ENCODE measurements at places on chromosomes 3 and 15. TPM values are rescaled to one million over a fixed set of nuclear protein-coding genes. Genes with fewer than 3 reads are reported as not detected.

DNA sequence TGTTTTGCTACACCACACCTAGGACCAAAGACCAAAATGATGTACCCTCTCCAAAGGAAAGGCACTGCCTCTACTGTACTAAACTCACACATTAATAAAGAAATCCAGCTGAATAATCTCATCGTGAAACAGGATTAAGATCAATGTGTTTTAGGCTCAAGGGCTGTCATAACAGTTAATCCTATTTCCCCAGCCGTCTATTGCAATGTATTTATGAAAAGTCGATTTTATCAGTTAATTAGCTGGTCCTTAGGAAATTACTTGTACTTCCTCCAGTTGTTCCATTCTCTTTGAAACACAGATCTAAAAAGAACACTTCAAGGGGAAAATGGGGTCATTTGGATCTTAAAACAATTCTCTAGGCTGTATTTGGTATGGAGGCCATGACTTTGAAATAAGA is 8.5 kb downstream of the ETV5 start:
- peaks cover 47% of the 10 kb centered on the region for H3K4me1 ChIP-seq
- no peak overlapping the region for H3K4me3 ChIP-seq
- H3K36me3 ChIP-seq = no peaks in the 10 kb centered on the region
- DNase-seq = no peak
- H3K27ac ChIP-seq = no peak overlapping the region
- no peaks in the 10 kb centered on the region for H3K27me3 ChIP-seq

- H3K4me3 ChIP-seq = no peak overlapping the region
- no peak overlapping the region for H3K27ac ChIP-seq
- H3K27me3 ChIP-seq = no peaks in the 10 kb centered on the region
Measured at GRCh38 chr15:40118473-40118872, 9.8 kb upstream of the BMF start.

DNA sequence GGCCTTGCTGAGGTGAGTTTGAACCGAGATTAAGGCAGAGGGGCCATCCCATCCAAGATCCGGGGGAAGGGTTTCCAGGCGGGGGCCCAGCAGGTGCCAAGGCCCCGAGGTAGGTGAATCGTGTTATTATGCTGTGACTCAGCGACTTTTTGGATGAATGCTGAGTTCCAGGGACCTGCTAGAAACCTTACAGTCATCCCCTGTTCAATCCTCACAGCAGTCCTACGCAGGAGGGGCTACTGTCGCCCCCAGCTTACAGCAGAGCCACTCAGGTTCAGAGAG is 40.9 kb downstream of the DNAJB8 start:
- no peak overlapping the region for H3K27ac ChIP-seq
- no peaks in the 10 kb centered on the region for H3K36me3 ChIP-seq
- no peak overlapping the region for H3K4me3 ChIP-seq

DNA sequence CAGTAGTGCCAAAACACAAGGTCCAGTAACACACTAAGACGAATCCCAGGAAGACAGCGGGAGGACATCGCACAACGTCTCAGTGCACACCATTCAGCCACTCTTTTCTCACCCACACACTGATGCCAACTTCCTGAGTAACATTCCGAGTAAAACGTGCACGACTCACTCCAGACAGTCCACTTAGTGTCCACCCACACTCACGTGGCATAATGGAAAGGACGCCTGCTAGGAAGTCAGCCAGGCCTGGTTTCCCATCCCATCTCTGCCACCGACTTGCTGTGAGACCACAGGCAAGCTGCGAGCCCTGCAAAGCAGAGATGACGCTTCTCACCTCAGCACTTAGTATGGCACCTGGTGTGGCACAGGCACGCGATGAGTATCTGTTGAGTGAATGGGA is 36.8 kb upstream of the VGLL4 start:
- H3K27ac ChIP-seq = no peak overlapping the region
- H3K4me1 ChIP-seq = no peaks in the 10 kb centered on the region
- no peaks in the 10 kb centered on the region for H3K27me3 ChIP-seq
- H3K4me3 ChIP-seq = no peak overlapping the region

GRCh38 chr3:45571969-45572368 is 22.6 kb upstream of the LIMD1 start:
- no peak overlapping the region for H3K27ac ChIP-seq
- H3K36me3 ChIP-seq = no peaks in the 10 kb centered on the region
- no peaks in the 10 kb centered on the region for H3K27me3 ChIP-seq
- H3K4me1 ChIP-seq = peaks cover 17% of the 10 kb centered on the region

DNA sequence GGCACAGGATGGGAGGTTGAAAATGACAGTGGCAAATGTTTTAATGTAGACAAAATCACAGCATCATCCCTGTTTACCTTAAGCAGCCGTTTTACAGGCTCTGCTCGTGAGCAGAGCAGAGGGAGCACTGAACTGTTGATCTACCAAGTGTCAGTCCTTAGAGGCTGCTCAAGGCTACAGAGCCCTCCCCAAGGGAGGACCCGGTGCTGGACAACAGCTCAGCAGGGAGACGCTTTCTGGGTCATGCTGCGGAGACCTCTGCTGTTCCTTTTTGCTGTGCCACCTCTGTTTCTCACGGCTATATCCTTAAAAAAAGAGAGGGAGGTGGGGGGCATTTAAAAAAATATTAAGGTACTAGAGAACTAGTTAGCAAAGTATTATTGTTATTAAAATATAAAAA is 400.2 kb downstream of the GABRB3 start:
- no peak for DNase-seq
- H3K4me3 ChIP-seq = no peak overlapping the region
- no peaks in the 10 kb centered on the region for H3K27me3 ChIP-seq
- no peaks in the 10 kb centered on the region for H3K36me3 ChIP-seq

GRCh38 chr3:157532529-157533297 is 29.5 kb upstream of the VEPH1 start:
- no peaks in the 10 kb centered on the region for H3K27me3 ChIP-seq
- no peak overlapping the region for H3K4me3 ChIP-seq
- DNase-seq = peak; percentile 27
- no peak overlapping the region for H3K27ac ChIP-seq
- H3K36me3 ChIP-seq = no peaks in the 10 kb centered on the region

DNA sequence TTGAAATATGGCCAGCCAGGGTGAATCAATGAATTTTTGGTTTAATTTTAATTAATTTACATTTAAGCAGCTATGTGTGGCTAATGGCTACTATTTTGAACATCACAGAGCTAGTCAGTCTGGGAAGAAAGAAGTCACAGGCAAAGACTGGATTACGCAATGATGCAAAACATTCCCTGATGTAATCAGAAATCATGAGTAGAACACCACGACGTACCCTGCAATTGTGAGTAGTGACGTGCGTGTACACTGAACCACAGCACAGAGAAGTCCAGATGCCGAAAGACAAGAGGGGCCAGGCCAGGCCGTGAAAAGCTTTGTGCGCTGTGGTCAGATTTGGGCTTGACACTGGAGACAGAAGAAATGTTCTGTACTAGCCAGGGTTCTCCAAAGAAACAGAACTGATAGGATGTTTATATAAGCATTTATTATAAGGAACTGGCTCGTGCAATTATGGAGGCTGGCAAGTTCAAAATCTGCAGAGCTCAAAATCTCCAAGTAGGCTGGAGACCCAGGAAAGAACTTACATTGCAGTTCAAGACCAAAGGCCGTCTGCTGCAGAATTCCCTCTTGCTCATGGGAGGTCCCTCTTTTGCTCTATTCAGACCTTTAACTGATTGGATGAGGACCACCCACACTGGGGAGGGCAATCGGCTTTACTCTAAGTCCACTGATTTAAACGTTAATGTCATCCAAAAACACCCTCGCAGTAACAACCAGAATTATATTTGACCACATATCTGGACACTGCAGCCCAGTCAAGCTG is 44.6 kb downstream of the SH3BP5 start:
- H3K27me3 ChIP-seq = no peaks in the 10 kb centered on the region
- H3K4me1 ChIP-seq = peaks cover 60% of the 10 kb centered on the region
- peak overlapping the region; percentile 13 for H3K27ac ChIP-seq
- H3K4me3 ChIP-seq = no peak overlapping the region
- H3K36me3 ChIP-seq = no peaks in the 10 kb centered on the region
- DNase-seq = no peak

DNA sequence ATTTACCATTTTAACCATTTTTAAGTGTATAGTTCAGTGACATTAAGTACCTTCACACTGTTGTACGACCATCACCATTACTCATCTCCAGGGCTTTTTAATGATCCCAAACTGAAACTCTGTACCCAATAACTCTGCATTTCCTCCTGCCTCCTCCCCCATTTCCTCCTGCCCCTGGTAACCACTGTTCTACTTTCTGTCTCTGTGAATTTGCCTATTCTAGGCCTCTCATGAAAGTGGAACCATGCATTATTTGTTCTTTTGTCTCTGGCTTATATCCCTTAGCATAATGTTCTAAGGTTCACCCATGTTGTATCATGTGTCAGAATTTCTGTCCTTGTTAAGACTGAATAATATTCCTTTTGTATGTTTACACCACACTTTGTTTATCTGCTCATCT is 154.2 kb downstream of the MECOM start:
- no peak for DNase-seq
- H3K27me3 ChIP-seq = no peaks in the 10 kb centered on the region
- no peaks in the 10 kb centered on the region for H3K36me3 ChIP-seq
- no peaks in the 10 kb centered on the region for H3K4me1 ChIP-seq
- no peak overlapping the region for H3K4me3 ChIP-seq

DNA sequence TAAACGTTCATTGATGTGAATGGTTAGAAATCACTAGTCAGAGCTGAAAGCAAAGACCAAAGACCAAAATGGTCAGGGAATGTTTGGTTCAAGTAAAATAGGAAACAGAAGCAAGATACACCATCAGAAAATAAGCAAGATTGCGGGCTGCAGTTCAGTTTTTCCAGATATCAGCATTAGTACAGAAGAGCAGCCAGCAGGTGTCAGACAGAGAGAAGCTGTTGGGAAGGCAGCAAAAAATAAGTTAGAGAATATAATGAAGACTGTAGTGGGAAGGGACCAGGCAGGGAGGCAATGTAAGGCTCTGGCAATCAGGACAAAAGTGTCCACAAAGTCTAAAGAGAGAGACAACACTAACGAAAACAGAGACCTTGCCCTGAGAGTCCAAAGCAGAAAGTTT is 639.4 kb upstream of the NAALADL2 start:
- DNase-seq = no peak
- no peaks in the 10 kb centered on the region for H3K36me3 ChIP-seq
- no peaks in the 10 kb centered on the region for H3K27me3 ChIP-seq

- peaks cover 30% of the 10 kb centered on the region for H3K4me1 ChIP-seq
- H3K27me3 ChIP-seq = no peaks in the 10 kb centered on the region
- H3K4me3 ChIP-seq = no peak overlapping the region
- H3K27ac ChIP-seq = peak overlapping the region; percentile 25
Measured at GRCh38 chr3:150370122-150370602, 37.9 kb upstream of the TSC22D2 start.

DNA sequence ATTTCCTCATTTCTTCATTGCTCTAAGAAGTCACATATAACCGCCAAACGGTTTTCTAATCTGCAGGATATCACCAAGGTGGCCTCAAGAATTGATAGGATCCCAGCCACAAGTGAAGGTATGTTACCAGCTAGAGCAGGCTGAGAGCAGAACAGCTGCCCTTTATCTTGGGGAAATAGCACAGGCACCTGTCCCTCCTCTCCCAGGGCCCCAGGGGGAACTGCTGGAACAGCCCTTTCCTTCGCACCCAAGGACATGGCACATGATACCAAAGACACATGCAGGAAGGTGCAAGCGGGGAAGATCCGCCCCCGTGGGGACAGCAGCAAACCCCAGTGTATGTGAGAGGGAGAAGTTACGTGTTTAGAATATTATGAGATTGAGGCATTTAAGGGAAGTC is 35.3 kb downstream of the HOMER2 start:
- H3K27me3 ChIP-seq = no peaks in the 10 kb centered on the region
- no peak overlapping the region for H3K4me3 ChIP-seq
- H3K27ac ChIP-seq = peak overlapping the region; percentile 51
- H3K36me3 ChIP-seq = no peaks in the 10 kb centered on the region

- DNase-seq = no peak
- H3K36me3 ChIP-seq = no peaks in the 10 kb centered on the region
- no peaks in the 10 kb centered on the region for H3K4me1 ChIP-seq
- no peak overlapping the region for H3K27ac ChIP-seq
Measured at GRCh38 chr3:14877469-14877868, 58.7 kb downstream of the FGD5 start.

DNA sequence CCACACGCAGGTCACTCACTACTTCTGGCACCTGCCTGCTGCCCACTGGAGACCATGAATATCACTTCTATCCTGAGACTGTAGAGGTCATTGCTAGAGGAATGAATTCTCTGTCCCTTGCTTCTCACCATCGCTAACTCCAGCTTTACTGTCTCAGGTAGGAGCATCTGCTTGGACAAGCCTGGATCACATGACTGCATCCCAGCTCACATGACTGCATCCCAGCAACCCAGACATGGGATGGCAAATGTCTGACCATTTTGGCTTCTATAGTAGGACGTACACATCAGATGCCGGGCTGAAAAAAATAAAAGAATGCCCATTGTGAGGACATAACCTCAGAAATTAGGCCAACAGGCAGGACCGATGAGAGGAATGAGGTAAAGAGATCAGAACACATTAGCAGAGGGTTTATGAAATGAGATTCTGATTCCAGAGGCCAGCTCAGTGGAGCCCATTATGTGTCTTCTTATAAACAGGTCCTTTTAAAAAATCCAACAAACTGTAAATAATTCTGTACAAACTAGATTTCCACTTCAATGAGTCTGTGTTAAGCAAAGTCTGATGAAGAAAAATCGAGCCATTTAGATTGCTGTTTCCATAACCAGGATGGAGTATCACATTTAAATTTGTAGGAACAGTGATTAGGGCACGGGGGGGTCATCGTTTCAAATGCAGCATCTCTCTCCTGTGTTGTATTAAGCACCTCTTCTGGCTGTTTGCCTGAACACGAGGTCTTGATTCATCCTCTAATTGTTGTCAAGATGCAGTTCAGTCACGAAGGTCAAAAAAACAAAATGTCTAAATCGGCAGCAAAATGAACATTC is 126.7 kb downstream of the MTHFS start:
- H3K27me3 ChIP-seq = no peaks in the 10 kb centered on the region
- no peak overlapping the region for H3K4me3 ChIP-seq
- H3K36me3 ChIP-seq = no peaks in the 10 kb centered on the region

CNTN4 gene
- 112 TPM for total RNA-seq

RTP1 gene
- not detected for total RNA-seq

PLS1 gene
- 21.3 TPM for total RNA-seq
